ENCODE measurements at places on chromosomes 16 and 17. TPM values are rescaled to one million over a fixed set of nuclear protein-coding genes. Genes with fewer than 3 reads are reported as not detected.

GRCh38 chr17:29677221-29677791 is 54.6 kb upstream of the CORO6 start:
- DNase-seq = no peak

GRCh38 chr17:79979221-79979741 is 56.4 kb downstream of the TBC1D16 start:
- DNase-seq = no peak

- no peak for DNase-seq
Measured at GRCh38 chr17:73630531-73630930, 13.7 kb downstream of the SDK2 start.

GRCh38 chr16:89197033-89197632 is 3.2 kb downstream of the SLC22A31 start:
- no peak for DNase-seq

DNA sequence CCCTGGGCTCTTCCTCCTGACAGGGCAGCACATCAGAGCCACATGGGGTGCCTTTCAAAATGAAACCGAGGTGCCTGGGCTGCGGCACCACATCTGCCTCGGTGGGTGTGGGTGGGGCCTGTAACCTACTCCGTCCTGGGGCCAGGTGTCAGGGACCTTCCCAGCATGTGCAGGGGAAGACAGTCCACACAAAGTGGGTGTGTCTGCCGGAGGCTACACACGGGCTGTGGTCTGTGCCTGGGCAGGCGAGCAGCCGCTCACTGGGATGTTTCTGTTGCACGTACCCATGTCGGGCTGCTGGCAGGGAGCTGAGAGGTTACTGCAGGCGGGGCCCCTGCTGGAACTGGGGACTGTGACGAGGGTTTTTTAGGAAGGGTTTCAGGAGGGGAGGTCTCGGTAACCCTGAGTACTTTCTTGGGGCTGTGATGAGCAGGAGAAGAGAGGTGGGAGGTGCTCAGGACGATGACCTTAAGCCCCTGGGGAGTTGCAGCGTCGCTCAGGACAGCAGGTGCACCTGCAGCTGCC is 351.2 kb downstream of the SEC14L1 start:
- no peak for DNase-seq

DNA sequence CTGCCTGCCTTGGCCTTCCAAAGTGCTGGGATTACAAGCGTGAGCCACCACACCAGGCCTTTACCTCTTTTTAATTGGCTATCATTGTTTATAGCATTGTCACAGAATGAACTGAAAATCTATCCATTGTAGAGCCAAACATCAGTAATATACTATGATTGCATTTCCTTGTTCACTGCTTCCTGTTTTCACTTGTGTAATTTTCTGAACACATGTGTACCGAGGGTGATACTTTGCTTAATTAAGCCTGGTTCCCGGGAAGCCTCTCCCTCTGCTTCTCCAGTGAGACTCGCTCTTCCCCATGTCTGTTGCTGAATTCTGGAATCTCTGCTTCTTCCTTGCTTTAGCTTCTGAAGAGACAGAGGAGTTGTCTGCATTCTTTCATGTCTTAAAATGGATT is 33.1 kb downstream of the POLR3E start:
- DNase-seq = no peak

DNA sequence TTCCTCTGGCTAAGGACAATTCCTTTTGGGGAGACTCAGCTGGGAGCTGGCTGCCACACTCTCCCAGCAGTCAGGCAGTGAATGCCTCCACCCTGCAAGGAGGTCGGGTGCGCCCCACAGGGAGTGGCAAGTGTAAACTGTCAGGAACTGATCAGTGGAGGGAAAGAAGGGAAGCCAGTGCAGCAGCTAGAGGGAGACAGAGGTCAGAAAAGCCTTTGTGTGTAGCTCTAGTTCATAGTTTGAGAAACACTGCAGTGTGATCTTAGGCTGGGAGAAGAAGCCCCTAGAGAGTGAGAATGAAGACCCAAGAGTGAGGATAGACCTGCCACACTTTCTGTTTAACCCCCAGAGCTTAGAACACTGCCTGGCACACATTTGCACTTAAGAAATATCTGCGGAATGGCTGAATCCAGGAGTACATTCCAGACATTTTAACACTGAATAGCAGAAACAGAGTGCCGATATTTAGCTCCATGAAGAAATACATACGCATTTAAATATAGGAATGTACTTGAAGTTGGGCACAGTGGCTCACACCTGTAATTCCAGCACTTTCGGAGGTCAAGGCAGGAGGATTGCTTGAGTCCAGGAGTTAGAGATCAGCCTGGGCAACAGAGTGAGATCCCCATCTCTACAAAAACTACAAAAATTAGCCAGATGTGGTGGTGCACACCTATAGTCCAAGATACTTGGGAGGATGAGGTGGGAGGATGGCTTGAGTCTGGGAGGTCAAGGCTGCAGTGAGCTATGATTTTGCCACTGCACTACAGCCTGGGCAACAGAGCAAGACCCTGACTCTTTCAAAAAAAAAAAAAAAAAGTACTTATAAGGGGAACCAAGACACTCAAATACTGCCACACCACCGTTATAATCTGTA is 11.1 kb upstream of the SLC5A11 start:
- DNase-seq = no peak

DNA sequence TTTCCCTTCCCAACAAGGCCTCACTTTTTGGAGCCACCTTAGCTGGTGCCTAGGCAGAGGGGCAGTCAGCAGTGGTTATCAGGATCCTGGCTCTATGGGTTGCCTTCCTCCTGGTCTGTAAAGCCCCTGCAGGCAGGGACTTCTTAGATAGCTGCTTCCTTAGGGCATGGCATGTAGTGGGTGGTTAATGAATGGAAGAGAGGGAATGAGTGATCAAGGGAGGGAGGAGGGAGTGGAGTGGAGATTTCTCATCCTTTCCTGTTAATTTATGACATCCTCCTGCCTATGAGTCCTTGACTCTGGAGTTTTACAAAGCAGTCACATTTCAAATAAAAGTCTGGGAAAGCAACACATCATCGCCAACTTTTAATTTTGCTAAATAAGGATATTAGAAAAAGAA is 40.7 kb downstream of the SNX20 start:
- no peak for DNase-seq

GRCh38 chr17:77405867-77406732 is 265.3 kb downstream of the SEC14L1 start:
- DNase-seq = no peak

GRCh38 chr17:57121308-57122042 is 36.4 kb downstream of the AKAP1 start:
- DNase-seq = peak; percentile 41

PPP1R27 gene
- polyA plus RNA-seq = not detected

CDRT15L2 gene
- not detected for polyA plus RNA-seq

ARHGAP44 gene
- 4.3 TPM for polyA plus RNA-seq

All from heart left ventricle (tissue), 16 donors.